CD4-positive, alpha-beta T cell treated with Interferon alpha-2 for 1 hour (primary cell): ENCODE measurements at places on chromosomes 5 and 9.

DNA sequence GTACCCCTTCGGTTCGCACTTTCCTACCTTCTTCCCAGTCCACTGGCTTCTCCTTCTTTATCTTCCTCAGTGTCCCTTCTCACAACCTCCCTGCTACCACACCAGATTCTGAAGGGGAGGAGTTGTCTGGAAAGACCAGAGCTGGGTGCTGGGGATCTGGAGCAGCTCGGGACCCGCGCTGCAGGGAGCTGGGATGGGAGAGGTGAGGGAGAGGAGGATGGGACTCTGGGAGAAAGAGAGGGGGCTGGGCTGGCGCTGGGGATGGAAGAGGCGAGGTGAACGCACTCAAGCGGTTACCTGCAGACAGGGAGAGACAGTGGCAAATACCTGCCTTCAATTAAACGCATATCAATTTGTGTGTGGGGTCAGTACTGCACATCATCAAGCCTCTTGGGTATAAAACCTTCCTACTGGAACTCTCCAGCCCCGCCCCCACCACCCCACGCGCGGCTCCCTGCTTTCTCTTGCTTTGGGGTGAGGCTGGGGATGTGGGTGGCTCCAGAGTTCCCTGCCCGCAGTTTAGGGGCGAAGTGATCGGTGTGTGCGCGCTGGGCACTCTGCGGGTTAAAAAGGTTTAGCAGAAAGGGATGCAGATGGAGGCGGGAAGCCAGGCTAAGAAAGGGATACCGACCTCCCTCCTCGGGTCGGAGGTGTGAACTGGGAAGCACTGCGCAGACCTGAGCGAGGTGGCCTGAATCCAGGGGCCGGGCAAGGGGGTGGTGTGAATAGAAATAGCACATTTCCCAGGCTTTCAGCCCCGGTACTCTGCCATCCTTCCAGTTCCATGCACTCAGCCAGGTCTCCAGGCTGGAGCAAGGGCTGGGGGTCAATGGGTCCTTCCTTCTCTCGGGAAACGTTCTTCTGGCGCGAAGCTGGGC lies 977 bp upstream of the PAM start:
- DNase-seq: no peak

- DNase-seq: no peak
Measured at GRCh38 chr9:37329576-37329975, 92.9 kb upstream of the GRHPR start.

- DNase-seq: no peak
Measured at GRCh38 chr5:31866166-31866565, 227.2 kb downstream of the PDZD2 start.

GRCh38 chr9:90803860-90804593 lies 2.4 kb downstream of the SYK start:
- no peak for DNase-seq

GRCh38 chr5:171272996-171273970 lies 35.8 kb upstream of the TLX3 start:
- DNase-seq: peak; percentile 18

- no peak for DNase-seq
Measured at GRCh38 chr9:131525643-131526565, 5.2 kb downstream of the UCK1 start.

GRCh38 chr5:156640691-156641241 lies 209.3 kb upstream of the PPP1R2B start:
- no peak for DNase-seq

DNA sequence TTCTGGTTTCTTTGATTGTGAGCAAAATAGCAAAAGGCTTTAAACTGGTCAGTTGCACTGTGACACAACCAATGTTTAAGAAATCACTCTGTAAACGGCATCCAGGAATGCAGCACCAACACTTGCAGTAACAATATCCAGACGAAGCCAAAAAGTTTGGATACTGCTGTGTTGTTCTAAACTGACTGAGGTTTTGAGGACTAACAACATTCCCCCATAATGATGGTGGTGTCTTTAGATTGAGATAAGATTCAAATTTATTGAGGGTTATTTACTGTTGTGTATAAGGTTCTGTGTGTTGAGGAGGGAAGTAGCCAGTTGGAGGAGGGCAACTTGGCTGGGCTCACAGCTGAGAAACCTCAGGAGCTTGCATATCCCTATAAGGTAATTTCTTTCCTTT lies 353.6 kb downstream of the BNC2 start:
- no peak for DNase-seq

GRCh38 chr9:10366171-10366779 lies 246.5 kb downstream of the PTPRD start:
- no peak for DNase-seq

- no peak for DNase-seq
Measured at GRCh38 chr5:33981408-33982162, 2.9 kb downstream of the SLC45A2 start.

GRCh38 chr5:19950897-19951296 lies 37.1 kb downstream of the CDH18 start:
- no peak for DNase-seq

GRCh38 chr5:133364936-133365707 lies 247.2 kb downstream of the FSTL4 start:
- DNase-seq: no peak

GRCh38 chr9:37938121-37938891 lies 34.4 kb upstream of the SLC25A51 start:
- DNase-seq: no peak

DNA sequence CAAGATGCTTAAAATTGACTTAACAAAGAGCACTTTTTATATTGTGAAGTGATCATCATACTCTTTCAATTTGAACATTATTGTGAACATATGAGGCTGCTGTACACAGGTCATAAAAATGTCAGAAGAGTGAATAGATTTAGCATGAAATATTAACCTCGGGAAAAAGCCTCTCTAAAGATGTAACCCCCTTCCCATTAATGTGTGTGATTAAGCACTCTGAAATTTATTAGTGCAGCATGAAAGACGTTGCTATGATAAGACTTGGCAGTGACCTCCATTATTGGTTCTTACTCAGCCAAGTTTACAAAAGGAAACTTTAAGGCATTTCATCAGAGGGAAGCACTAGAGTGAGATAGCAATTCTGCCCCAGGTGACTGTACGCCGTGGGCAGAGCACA lies 326.5 kb downstream of the NTRK2 start:
- DNase-seq: no peak

DNA sequence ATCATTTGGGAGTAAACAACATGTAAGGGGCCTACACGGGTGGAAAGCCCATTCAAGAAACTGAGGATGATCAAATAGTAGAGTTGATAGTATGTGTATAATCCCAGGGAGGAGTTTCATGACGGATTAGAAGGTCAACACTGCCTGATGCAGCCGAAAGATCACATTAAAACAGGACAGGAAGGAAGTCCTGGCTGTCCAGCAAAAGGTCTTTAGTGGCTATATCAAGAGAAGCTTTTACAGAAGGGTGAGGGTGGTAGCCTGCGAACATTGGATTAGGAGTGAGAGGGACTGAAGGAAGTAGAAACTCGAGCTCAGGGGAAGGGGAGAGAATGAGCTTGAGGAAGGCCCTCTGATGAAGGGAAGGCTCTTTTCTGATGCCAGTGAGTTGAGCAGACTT lies 36.0 kb downstream of the DOCK8 start:
- DNase-seq: no peak

DNA sequence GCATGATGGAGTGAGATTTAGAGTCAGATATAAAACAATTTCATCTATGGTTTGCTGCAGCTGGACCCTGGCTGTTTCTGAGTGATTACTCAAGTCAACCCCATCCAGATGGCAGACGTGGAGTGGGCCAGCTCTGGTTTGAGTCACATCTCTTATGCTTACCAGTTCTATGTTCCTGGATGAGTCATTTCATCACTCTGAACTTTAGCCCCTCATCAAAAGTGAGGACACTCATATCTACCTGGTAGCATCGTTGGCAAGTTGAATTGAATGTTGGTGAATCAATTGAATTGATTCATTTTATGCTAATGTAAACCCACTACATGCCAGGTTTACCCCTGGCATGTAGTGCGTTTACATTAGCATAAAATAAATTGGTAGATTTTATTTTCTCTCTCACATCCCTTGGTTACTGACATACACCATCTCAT lies 176.4 kb downstream of the FGF18 start:
- no peak for DNase-seq

GRCh38 chr9:82436475-82436874 lies 447.9 kb downstream of the SPATA31D1 start:
- DNase-seq: no peak

- no peak for DNase-seq
Measured at GRCh38 chr5:34716986-34717385, 60.9 kb downstream of the RAI14 start.

GRCh38 chr9:12604164-12604821 lies 88.9 kb upstream of the TYRP1 start:
- no peak for DNase-seq

GRCh38 chr9:91166796-91167366 lies 194.8 kb downstream of the AUH start:
- no peak for DNase-seq

- DNase-seq: peak; percentile 97
Measured at GRCh38 chr5:154858297-154858971, at the start of gene CNOT8. Gene CNOT8, plus strand, starts transcription at chr5:154858627. Its CDS starts 4,652 bp downstream, at chr5:154863279.

- DNase-seq: no peak
Measured at GRCh38 chr5:87916320-87916719, 352.3 kb downstream of the TMEM161B start.

DNA sequence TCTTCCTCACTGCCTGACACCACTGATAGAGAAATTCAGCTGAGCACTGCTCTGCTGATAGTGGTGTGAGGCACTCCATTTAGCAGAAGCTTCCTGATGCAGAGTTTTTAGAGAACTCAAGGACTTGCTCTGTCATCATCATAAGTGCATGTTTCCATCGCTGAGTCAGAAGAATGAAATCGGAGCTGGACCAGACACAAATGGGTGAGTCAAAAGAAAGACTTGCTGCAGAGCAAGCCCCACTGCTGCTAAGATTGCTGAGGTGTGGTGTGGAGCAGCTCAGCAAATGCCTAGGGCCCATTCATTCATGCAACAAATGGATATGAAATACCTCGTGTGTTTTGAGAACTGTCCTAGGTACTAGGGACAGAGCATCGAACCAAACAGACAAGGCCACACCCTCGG lies 410.2 kb upstream of the SLC30A5 start:
- no peak for DNase-seq

DNA sequence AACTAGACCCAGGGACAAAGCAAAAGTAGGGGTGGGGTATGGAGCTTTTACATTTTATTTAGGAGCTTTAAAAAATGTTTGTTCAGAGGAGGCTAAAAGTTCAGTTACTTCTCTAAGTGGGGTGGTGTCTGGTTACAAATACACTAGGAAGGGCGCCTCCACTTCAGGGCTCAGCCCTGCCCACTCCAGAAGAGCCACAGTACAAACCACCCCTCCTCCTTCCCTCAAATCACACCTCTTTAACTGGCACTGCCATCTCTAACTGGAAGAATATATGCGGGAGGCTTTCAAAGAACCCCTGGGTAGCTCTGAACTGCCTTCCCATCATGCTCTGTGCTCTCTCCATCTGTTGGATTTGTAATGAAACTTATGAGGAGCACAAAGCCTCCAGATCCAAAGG lies 98.8 kb upstream of the NFIB start:
- no peak for DNase-seq

DNA sequence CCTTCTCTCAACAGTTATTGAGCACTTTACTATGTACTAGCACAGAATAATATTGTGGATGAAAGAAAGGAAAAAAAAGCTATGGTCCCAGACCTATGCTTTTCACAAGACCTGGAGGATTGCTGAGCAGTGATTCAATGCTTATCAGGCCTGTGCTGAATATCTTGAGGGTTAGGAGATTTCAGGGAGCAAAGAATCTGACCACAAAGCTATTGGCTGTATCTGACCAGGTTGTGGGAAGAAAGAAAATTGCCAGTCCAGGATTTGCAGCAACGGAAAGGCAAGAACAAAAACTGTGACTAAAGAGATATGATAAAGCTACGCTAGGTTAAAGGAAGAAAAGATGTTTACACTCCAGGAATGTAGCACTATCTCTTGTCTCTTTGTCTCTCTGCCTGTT lies 14.9 kb upstream of the MACIR start:
- DNase-seq: no peak

GRCh38 chr9:94672811-94673487 lies 33.6 kb upstream of the FBP1 start:
- no peak for DNase-seq

DNA sequence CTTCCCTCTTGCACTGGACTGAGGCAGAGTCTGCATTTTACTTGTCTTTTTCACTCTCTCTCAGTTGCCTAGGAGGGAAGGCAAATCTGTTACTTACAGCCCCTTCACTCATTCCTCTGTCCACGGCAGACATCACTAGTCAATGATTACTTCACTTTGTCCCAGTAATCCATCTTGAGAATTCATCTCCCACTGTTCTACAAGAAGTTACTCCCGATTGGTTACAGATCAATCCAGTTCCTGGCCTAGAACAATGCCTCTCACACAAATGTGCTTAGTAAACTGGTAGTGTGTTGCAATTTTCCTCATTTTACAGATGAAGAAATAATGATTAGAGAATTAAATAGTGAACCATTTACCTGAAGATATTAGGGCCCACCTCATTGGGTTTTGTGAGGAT lies 49.7 kb upstream of the SPATA31D4 start:
- no peak for DNase-seq

- no peak for DNase-seq
Measured at GRCh38 chr5:167814040-167814439, 477.4 kb upstream of the WWC1 start.

- no peak for DNase-seq
Measured at GRCh38 chr9:9004810-9005209, 1205.2 kb upstream of the DMAC1 start.

- no peak for DNase-seq
Measured at GRCh38 chr5:12242950-12243888, 339.0 kb upstream of the CTNND2 start.

GRCh38 chr5:59291941-59292340 lies 601.6 kb downstream of the PDE4D start:
- no peak for DNase-seq

DNA sequence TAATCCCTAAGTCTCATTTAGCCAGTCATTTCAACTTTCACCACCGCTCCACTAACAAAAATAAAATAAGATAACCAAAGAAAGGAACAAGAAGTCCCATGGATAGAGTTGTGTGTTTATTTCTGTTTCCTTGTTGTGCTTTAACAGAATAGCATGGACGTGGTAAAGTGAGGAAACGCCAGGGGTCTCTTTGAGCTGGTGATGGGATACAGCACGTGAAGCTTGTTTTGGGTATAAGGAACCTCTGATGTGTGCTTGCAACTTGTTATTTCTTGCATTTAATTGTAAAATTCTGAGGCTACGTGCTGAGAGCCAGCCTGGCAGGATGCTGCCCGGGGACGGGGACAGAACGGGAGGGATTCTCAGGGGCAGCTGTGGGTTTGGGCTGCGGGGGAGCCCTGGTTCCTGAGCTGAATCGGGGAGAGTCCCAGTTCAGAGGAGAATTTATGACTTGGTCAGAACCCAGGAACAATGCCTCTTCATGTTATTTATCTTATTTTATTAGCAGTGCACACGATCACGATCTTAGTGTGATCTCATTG lies 63.4 kb downstream of the ANKRD33B start:
- no peak for DNase-seq

- no peak for DNase-seq
Measured at GRCh38 chr5:173691931-173692330, 75.5 kb upstream of the BOD1 start.

- no peak for DNase-seq
Measured at GRCh38 chr5:79474367-79475151, 39.4 kb downstream of the HOMER1 start.

GRCh38 chr5:69326365-69326764 lies 6.2 kb downstream of the CCDC125 start:
- DNase-seq: no peak
